ENCODE measurements at places on chromosomes 4 and X.

GRCh38 chr4:26885912-26886274 is 25.3 kb downstream of the STIM2 start:
- no peak for DNase-seq

GRCh38 chrX:110251526-110251925 is 66.4 kb downstream of the AMMECR1 start:
- DNase-seq, result no peak

DNA sequence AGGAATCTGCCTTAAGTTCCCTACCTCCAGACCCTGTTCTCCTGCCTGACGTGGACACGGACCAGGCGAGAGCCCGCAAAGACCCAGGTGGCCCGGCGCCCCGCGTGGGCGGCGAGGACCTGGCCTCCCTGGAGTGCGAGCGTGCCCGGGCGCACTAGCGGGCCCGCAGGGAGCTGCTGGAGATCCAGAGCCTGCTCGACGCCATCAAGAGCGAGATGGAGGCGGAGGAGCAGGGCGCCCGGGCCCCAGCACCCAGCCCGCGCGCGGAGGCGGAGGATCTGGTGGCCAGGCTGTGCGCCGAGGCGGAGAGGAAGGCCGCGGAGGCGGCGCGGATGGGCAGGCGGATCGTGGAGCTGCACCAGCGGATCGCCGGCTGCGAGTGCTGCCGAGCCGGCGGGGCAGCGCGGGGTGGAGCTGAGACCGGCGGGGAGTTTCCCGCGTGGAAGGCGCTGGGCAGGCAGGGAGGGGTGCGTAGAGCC is 18.2 kb downstream of the MRFAP1 start:
- DNase-seq, result peak; percentile 61

GRCh38 chrX:10045327-10046000 is 78.3 kb downstream of the CLDN34 start:
- DNase-seq, result no peak

DNA sequence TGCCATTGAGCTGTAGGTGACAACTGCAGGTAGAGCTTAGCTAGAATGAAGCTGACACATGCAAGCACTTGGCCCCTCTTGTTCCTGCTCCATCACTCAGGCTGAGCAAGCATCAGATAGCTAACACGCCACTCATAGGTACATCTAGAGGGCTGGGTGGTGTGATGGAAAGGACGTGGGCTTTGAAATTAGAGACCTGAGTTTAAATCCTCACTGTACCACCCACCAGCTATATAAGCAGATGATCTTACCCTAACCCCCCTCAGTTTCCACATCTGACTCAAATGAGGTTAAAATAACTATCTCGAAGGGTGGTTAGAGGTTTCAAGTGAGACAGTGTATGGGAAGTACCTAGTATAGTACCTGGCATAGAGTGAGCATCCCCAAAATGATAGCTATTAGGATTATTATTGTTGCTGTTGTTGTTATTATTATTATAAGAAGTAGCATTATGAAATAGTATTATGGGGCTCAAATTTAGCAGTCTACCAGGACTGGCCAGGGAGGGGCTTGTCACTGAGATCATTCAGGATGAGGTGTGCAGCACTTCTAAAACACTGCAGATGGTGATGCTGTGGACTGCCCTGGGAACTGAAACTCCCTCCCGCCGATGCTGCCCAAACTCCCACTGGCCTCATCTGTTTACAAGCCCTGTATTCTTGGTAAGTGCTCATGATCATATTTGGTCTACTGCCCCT is 59.0 kb downstream of the REELD1 start:
- DNase-seq, result no peak

- no peak for DNase-seq
Measured at GRCh38 chr4:172858731-172859230, 309.8 kb upstream of the GALNT7 start.

DNA sequence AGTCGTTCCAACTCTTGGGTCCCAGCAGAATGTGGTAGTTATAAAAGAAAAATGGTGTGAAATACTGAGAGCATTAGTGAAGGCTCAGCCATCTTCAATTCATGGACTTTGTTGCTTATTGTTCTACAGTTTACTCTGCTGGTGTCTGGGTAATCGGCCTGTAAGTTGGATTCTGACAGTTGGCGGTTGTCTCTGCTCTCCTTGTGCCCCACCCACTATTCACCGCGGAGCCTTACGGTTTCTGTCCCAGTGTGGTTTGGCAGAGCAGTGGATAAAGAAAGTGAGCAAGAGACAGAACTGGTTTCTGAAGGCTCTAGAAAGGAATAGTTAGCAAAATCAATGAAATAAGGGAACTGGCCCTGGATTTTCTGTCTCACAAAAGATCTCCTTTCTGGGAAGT is 9.1 kb downstream of the LONRF3 start:
- no peak for DNase-seq

GRCh38 chr4:32684160-32684559 is 1964.0 kb downstream of the PCDH7 start:
- DNase-seq, result no peak

GRCh38 chr4:170274616-170275015 is 184.9 kb upstream of the AADAT start:
- DNase-seq, result no peak
